ENCODE measurements at places on chromosomes 12 and 14.

GRCh38 chr12:138898-139534 lies 72.4 kb downstream of the IQSEC3 start:
- DNase-seq: no peak

DNA sequence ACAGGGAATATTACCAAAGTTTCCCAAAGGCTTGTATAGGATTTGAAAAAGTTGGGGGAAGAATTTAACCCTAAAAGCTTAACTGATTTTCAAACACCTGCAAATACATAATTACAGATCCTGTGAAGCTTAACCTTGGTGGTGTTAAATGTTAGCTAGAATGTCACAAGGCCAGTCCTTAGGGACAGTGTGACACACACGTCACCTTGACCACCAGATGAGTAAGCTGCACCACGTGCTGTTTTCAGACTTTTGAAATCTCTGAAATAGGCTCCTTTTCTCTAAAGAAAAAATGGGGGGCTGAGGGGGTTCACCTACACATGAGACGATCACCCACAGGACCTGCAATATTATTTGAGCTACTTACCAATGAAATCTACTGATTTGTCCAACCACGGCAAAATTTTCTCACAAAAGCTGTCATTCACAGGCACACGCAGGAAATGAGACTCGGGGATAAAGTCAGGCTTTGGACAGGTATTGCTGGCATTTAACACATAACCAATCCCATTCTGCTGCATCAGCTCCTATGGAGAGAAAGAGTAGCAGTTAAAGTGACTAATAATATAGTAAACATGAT lies 75.9 kb downstream of the DUSP16 start:
- no peak for DNase-seq

DNA sequence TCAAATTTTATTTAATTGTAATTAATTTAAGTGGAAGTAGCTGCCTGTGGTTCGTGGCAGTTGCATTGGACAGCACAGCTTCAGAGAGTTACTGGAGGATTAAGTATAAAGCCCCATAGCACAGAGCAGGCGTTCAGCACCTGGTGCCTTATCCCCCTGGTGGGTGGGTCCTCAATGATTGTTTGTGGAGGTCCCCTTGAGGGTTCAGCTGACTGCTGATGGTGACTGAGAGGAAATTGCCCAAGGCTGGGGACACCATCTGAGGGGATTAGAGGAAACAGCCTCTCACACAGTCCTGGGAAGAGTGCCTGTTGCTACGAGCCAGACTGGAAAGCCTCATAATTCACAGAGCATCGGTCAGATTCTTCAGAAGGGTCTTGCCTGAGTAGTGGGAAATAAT lies 83.4 kb upstream of the NOS1 start:
- DNase-seq: no peak

DNA sequence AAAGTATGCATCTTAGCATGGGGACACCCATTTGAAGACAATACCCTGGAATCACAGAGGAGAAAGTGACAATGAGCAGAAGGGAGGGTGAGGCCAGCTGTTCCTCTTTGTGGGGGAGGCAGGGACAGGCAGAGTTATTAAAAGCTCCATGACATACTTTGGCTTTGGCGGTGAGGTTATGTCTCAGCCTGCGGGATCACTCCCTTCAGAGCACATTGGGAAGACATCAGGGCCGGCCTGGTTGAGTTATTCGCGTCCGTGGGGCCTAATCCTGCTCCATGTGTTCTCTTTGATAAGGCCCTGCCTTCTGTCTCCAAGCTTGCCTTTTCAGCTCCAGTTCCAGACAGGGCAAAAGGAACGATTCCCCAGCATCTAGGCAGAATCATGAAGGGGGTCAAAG lies 98.8 kb upstream of the NTF3 start:
- no peak for DNase-seq

DNA sequence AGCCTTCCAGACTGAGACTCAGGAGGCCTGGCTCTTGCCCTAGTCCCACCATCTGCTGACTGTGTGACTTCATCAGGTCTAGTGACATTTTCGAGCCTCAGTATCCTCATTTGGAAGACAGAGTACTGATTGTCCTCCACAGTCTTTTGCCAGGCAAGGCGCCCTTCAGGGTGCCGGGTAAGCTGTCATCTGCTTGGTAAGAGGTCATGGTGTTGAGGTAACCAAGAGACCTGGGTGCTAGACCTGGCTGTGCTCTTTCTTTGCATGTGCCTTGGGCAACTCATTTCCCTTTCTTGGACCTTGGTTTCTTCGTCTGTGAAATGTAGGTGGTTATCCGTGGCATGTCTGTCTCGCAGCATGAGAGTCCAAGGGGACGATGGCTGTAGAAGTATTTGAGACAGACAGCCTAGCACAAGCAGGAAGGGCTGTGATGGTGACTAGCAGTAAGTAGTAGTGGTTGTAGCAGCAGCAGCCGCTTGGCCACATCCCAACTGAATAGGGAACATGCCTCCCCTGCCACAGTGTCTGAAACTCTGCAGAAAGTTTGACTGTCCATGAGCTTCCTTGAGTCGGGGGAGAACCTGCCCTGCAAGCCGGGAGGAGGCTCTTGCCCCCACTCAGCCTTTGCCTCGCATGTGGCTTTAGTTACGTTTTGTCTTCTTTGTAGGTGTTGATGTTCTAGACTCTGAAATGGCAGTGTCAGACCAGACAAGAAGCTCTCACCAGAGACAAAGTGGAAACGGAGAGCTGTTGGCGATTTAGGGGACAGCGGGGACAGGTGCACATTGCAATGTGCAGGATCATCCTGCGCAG lies 40.3 kb downstream of the EVL start:
- no peak for DNase-seq

DNA sequence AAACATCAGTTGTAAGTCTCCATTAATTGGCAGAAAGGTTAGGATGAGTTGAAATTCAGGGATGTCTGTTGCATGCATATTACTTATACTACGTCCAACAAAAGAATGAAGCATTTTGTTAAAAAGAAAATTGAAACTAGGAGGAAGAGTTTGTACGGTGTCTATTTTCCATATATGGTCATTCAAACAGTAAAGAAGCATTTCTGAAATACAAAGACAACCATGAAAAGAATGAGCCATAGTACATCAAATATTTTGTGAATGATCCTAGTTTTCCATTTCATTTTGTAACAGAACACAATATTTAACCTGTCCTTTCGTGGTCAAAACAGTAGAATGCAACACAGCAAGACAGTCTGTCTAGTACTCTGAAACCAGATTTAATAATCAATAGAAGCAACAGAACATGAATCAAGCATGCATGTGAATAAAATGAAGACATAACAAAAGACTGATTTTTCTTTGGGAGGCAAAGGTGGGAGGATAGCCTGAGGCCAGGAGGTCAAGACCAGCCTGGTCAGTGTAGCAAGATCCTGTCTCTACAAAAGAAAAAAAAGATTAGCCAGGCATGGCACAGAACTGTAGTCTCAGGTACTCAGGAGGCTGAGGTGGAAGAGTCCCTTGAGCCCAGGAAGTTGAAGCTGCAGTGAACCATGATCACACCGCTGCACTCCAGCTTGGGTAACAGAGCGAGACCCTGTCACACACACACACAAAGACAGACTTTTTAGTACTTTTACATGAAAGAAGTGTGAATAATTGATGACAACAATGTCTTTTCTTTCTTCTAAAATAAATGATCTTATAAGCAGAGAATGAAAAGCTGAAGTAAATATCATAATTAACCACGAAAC lies 156.0 kb downstream of the LRIG3 start:
- DNase-seq: no peak

DNA sequence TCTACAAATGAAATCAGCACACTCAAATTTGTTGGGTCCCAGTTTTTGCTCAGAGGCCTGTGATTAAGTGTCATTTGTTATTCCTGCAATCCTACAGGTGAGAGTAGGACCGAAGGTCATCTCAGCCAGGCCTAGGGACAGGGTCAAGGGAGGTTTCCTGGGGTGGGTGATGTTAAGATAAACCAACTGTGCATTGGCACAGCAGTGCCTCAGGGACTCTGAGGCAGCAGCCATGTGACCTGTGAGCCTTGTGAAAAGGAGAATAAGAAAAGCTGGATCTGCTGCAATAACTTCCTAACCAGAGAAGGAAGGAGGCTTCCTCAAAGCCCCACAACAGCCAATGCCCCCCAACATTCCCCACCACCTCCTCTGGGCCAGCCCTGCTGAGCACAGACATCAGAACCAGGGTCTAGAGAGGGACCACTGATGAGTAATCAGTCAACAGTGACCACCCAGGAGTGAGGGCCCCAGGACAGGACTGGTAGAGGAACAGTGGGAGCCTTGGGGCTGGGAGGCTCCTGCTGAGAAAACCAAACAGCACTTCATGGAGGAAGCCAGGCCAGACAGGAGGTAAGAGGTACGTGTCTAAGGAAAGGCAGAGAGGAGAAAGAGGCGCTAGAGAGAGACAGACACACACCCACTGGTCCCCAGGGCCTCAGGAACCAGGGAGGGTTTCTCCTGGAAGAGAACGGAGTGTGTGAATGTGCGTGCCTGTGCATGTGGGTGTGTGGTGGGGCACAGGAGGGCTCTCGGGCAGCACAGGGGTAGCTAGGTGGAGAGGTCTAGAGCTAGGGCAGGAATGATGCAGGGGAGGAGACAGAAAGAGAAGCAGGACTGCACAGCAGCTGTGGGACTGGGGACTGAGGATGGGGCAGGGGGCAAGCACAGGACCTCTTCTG lies 82.4 kb downstream of the ITPK1 start:
- DNase-seq: no peak

- no peak for DNase-seq
Measured at GRCh38 chr12:3651585-3652424, 101.1 kb downstream of the CRACR2A start.

DNA sequence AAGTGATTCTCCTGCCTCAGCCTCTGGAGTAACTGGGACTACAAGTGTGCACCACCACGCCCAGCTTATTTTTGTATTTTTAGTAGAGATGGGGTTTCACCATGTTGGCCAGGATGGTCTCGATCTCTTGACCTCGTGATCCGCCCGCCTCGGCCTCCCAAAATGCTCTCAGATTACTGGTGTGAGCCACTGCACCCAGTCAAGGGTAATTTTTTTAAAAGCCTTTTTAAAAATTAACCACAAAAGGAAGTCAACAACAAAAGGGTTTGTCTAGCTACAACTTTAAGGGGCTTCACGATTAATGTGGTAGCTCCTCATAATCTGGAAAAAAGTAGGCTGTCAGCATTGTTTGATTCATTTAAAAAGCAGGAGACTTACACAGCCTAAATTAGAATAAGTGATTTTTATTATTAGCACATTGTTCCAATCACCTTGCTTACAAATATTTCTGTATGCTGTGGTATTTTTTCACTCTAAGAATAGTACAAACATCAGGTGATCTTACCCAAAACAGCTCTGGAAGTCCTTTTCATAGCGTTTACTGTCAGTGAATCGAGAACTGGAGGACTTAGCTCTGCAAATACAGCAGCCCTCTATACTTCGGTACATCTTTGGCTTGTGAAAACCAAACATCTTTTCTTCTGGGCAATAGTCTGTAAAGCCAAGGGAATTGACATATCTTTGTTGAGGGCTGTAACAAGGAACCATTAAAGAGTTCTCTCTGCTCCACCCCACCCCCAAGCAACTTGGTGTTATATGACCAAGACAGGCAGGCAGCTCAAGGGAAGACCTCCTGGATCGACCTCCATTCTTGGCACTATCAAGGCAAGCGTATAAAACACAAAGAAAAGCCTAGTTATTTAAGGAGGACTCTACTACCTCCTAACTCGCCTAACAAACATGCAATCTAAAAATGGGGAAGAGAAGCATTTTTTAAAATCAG lies 28.1 kb downstream of the SINHCAF start:
- no peak for DNase-seq

- no peak for DNase-seq
Measured at GRCh38 chr14:88572117-88572516, 9.3 kb downstream of the ZC3H14 start.

DNA sequence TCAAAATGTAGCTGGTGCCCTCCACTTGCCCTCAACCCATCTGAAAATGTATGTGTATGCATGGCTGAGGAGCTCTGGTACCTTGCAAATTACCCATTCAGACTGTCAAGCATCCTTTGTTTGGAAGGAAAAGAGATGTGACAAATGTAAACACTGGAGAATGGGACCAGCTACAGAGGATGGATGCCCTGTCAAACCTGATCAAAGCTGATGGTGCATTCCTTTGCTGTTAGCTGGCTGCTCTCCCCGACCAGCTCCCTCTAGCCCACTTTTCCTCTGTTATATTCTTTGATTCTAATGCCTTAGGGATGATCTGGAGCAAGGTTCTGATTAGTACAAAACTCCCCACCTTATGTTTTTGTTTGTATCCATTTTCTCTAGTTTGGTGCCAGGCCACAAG lies 310.3 kb downstream of the C12orf75 start:
- DNase-seq: peak; percentile 26

- DNase-seq: no peak
Measured at GRCh38 chr12:19302100-19302640, 137.1 kb upstream of the AEBP2 start.

DNA sequence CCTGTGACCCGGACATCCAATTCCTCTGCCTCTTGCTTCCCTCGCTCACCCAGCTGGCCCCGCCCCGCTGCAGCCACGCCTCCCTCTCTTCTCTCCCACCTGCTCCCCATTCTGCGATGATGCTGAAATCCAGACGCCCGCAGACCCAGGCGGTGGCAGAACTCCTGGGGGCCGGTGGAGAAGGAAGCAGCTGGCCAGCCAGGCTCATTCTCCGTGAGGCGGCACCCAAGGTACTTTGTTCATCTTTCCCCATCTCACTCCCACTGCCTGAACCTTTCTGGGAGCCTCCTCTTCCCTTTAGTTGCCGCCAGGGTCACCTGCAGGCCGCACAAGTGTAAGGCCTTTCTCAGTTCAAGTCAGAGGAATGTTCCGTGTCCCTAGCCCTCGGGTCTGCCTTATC lies 35.7 kb downstream of the FOXN4 start:
- DNase-seq: no peak

DNA sequence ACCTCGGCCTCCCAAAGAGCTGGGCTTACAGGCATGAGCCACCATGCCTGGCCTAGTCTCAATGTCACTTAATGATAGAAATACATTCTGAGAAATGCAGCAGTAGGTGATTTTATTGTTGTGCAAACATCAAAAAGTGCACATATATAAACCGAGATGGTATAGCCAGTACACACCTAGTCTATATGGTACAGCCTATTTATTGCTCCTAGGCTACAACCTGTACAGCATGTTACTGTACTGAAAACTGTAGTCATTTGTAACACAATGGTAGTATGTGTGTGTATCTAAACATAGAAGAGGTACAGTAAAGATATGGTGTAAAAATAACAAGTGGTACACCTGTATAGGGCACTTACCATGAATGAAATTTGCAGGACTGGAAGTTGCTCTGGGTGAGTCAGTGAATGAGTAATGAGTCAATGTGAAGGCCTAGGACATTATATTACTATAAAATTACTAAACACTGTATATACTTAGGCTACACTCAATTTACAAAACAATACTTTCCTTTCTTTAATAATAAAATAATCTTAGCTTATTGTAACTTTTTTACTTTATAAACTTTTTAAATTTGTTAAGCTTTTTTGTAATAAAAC lies 166.7 kb upstream of the SYT1 start:
- no peak for DNase-seq

DNA sequence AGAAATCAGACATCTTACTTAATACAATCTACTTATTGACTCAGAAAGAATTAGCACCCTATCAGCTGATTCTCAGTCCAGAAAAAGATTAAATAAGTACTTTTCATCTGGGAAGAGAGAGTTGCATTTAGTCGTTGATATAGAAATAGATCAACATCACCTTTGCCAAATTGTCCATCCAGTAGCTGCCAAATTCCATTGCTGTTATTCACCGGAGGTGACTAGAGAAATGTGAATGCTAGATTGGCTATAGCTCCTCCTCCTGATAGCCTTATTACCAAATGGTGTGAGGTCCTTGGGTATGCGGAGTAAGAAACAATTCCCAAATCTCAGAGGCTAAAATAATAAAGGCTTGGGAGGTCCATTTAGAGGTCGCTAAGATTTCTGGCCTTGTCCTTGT lies 723.3 kb upstream of the FLRT2 start:
- no peak for DNase-seq

GRCh38 chr14:44952391-44953110 lies 9.2 kb downstream of the KLHL28 start:
- no peak for DNase-seq
